ENCODE measurements at places on chromosomes 3 and 15.

DNA sequence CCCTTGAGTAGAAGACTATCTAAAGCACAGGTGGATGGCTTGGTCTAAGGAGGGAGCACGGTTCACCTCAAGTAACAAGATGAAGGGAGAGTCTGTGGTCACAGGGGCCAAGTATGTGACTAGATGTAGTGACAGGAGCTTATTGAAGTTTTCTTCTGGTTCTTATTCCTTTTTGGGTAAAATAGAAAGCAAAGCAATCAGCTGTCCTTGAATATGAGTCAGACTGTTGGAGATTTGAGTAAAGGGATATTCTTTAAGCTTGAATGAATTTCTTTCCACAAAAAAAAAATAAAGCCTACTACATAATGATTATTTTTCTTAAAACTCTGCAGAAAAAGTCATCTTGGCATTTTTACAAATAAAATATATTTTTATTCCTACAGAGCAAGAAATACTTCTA lies 1.5 kb upstream of the CNTN6 start:
- DNase-seq: no peak

GRCh38 chr3:134029256-134029733 lies 430 bp downstream of the SLCO2A1 start:
- DNase-seq: peak; percentile 10

DNA sequence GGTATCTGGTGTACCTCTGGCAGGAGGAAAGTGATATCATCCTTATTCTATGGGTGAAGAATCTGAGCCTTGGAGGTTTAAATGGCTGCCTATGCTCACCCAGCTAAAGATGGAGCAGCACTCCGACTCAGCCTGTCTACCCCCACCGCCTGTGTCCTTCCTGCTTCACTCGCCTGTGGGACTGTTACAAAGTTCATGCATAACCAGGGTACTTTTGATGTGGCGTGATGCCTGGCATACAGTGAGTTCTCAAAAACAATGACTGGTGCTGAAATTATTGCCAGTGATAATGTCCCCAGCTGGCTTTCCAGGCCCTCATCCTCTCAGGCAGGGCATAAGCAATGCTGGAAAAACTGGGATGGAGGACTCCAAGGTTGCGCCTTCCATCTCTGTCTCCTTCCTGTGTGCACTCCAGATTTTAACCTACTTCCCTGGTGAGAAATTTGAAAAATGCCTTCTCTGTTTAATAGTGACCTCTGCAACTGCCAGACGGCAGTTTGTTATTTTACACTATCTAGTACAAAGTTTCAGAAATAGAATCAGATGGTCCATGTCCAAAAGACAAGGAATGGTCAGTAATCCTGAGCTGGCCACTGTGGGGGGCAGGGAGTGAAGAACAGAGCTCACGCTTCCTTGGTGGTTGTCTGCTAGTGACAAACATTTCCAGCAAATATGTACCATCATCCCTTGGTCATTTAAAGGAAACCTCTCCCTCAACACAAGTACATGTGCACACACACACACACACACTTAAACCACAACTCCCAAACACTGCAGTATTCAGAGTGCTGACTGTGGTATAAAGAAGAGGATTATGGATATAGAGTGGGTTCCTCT lies 86.5 kb upstream of the NMNAT3 start:
- no peak for DNase-seq

DNA sequence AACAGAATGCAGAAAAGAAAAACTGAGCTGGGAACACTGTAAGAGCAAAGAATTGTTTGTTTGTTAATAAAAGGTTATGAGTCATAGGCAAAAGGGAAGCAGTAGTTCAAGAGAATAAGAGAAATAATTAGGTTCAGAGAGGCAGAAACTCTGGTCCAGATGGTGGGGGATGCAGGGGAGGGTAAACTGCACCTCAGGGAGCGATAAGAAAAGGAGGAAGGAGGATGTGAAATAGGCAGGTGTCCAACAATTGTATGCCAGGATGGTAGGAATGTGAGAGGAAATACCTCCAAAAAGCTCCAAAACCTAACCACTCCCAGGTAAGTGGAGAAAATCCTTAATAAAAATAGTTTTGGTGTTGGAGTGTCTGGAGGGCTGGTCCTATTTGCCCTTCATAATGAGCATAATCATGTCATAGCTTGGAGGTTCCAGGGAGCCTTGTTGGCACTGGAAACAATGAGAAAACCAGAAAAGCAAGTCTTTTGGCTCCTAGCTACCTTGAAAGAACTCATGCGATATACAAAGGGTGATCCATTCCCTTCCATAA lies 405.4 kb upstream of the TBL1XR1 start:
- no peak for DNase-seq

GRCh38 chr15:38518084-38518483 lies 46.5 kb downstream of the RASGRP1 start:
- no peak for DNase-seq

DNA sequence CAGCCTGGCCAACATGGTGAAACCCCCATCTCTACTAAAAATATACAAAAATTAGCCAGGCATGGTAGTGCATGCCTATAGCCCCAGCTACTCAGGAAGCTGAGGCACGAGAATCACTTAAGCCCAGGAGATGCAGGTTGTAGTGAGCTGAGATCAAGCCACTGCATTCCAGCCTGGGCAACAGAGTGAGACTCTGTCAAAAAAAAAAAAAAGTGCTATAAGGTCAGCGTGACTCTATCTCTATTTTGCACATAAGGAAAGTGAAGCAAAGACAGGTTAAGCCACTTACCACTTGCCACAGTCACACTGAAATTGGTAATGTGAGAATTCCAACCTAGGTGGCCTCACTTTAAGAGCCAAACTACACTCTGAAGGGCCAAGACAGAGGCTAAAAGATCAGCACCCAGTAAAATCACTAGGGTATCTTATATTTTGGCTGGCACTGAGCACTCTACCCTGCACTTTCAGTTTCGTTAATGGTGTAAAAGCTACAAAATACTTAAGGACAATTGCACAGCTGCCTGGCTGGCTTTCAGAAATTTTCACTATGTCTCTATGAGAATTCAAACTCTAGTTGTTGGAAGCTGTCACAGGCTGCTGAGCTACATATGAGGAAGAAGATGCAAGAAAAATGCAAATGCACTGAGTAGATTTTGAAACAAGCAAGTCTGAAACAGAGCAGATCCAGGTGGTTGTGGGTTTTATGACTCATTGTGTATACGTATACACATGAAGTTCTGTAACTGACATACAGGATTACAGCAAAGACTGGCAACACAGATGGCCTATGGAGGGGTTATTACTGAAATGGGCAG lies 32.7 kb downstream of the TRANK1 start:
- peak; percentile 68 for DNase-seq

DNA sequence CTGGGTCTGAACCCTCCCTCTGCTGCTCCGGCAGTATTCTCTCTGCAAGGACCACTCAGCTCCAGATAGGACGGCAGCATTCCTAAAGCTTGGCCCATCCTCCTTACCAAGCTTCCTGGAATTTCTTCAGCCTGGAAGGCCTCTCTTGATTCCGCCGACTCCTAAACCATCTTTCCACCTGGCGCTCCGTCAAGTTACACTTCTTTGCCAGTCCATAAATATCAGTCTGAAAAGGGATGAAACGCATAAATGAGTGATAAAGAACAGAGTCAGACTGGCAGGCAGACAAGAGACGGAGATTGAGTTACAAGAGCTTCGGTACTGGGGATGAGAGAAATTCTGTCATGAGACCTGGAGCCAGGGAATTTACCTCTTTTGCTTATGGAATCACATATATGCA lies 44.3 kb downstream of the CERS3 start:
- no peak for DNase-seq

GRCh38 chr3:73121669-73122331 lies 60.3 kb downstream of the EBLN2 start:
- DNase-seq: no peak

- DNase-seq: no peak
These were observed 159.1 kb downstream of the ATG7 start for GRCh38 chr3:11431319-11431718.

- no peak for DNase-seq
These were observed 255.3 kb downstream of the FEZF2 start for GRCh38 chr3:62117903-62118548.

DNA sequence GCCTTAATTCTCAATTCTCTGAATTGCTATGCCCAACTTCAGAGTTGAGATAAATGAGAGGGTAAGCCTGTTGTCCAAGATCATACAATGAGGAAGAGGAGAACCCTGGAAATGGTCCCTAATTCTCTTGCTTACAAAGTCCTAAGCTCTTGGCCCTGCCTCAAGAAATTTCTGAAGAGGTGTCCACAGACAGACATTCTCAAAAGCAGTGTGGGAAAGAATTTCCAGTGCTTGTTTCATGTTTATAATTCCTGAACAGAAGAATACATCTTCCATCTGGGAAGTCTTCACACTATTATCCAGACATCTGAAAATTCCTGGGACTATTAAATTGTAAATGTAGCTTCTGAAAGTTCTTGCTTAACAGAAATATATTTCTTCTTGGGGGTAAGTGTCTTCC lies 166.8 kb upstream of the LRTM1 start:
- DNase-seq: no peak

- DNase-seq: no peak
These were observed 500.2 kb upstream of the NR2F2 start for GRCh38 chr15:95830281-95830680.

- no peak for DNase-seq
These were observed 13.0 kb downstream of the PHLDB2 start for GRCh38 chr3:111871809-111872623.

GRCh38 chr3:195761123-195761566 lies 40.4 kb downstream of the MUC20 start:
- DNase-seq: no peak

DNA sequence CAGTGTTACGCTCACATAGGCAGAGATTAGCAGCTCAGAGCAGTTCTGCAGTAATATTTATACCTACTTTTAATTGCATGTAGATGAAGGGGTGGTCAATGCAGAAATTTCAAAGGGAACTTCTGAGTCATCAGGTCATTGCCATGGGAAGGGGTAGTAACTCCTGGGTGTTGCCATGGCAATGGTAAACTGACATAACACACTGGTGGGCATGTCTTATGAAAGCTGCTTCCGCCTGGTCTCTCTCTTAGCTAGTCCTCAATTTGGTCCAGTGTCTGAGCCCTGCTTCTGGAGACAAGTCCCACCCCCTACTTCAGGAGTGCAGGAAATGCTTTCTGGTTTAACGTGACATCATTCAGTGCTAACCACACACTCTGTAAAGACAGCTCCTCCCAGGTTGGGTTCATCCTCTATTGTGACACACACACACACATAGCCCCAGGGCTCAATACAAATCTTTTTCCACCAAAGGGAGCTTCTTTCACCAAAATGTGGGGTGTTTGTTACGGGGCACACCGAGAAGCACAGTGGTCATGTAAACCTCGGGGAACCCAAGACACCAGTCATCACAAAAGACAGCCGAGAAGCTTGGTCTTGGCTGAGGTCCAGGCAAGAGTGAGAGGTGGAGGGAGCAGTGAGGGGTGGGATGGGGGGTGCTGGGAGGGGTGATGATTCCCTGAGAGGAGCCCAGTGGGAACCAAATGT lies 74.5 kb downstream of the TLE3 start:
- peak; percentile 85 for DNase-seq

DNA sequence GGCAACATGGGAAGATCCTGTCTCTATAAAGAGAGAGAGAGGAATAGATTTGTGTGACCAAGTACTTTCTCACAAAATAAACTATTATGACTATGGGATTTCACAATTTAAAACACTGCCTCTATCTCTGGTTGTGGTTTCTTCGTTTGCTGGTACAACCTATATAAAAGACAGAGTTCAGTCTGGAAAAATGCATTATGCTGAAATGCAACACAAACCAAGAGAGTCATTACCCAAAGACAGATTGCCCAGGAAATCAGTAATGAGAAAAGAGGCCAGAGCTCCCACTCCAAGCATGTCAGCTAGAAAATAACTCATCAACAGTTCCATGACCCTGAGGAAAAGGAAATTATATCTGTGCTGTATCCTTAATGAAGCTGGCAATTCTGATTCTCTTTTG lies 23.2 kb downstream of the GPR176 start:
- DNase-seq: no peak

- no peak for DNase-seq
These were observed 13.8 kb upstream of the TNFSF10 start for GRCh38 chr3:172536993-172537419.

GRCh38 chr3:185931777-185932612 lies 5.8 kb downstream of the TRA2B start:
- DNase-seq: no peak

DNA sequence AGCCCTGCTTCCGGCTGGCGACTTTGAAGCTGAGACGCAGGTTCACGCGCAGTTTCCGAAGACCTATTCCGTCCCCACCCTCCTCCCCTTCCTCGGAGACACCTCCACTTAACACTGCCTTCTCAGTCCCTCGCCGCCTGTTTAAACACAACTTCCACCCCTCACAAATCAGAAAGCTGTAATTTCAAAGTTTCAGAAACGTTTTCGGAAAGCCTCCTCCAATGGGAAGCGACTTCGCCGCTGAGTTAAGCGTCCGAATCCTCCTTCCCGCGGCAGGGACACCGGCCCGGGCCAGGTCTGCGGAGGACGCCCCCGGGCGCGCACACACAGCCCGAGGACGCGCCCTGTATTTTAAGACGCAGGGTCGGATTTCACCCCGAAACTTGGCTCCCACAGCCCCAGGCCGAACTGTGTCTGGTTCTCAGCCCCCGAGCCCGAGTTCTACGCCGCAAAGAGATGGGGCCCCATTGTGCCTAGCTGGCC lies 559 bp upstream of the LRRN1 start:
- DNase-seq: no peak

- no peak for DNase-seq
These were observed 79.7 kb upstream of the LINGO1 start for GRCh38 chr15:77712438-77712837.

DNA sequence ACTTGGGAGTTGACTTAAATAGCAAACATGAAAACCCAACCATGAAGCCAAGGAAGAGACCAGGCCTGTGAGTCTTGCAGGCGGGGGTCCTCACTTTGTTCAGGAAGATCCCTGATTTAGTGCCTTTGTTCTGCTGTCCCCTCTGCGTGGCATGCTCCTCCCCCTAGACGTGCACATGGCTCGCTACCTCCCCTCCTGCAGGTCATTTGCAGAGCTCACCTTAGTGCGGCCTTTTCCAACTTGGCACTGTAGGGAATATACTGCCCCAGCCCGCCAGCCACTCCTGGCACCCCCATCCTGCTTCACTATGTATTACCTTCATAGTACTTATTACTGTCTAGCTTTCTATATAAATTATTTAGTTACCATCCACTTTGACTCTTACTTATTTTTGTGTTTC lies 18.3 kb downstream of the GXYLT2 start:
- DNase-seq: no peak

GRCh38 chr3:151592287-151592686 lies 131.4 kb upstream of the IGSF10 start:
- DNase-seq: no peak

GRCh38 chr15:73927003-73927475 lies 777 bp downstream of the LOXL1 start:
- peak; percentile 65 for DNase-seq

DNA sequence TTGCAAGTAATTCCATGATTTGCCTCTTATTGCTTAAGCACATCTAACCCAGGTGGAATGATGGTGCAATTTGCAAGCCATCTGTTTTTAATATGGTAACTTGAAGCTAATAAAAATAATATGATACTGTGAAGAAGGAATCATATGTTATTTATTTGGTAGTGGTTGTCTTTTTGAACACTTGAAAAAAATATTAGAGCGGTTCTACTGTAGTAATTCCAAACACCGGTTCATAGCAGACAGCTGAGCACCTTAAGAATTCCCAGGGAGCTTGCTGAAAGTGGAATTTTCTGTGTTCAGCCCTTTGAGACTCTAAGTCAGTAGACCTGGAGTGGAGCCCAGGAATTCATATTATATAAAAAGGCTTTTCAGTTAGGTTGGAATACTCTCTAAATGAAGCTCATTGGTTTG lies 687.4 kb downstream of the EDEM1 start:
- no peak for DNase-seq

- no peak for DNase-seq
These were observed 129.6 kb downstream of the GADL1 start for GRCh38 chr3:30764891-30765290.
